ENCODE measurements at places on chromosomes 6 and 20.

DNA sequence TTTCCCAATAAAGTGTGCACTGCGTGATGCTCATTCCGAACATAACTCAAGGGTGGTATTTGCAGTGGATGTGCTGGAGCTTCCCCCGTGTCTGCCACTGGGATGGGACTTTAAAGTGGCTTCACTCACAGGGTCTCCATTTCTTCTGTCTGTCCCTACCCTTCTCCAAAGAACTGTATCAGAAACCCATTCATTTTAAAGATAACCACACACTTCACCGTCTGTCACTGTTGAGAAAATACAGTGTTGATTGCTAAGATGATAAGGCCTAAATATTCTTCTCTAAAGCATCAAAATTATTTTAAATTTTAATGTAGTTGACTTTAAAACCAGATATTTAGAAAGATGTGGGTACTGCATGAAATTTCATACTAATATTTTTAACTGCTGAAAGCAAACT, 161.4 kb downstream of the TMEM242 start:
- DNase-seq, result no peak

DNA sequence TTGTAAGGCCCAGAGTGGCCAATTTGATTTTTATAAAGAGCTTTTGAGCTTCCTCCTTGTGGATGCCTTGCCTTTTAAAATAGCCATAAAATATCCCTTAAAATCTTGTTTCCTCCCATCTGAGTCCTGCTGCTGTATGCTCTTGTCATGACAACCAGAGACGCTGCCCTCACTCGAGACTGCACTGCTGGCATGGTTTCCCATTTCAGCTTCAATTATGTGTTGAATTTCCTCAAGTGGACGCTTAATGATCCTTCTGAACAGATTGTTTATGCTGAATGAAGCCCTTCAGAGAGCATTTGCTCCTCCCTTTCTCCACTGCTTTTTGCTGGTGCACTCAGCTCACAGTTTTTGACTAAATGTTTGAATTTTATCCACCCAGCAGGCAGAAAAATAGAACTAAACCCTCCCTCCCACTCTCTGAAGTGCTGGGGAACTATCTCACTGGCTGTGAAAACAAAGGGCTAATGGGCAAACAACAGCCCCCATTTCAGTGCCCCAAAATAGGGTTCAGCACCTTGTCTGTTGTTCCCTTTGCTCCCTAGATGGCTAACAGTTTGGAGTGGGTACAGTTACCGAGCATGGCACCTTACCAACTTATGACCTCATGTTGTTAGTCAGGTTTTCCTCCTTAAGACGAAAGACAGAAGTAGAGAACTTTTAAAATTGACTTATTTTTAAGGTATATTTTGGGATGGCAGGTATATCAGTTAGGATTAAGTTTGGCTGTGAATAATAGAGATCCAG, 45.5 kb upstream of the RNF8 start:
- no peak for DNase-seq

DNA sequence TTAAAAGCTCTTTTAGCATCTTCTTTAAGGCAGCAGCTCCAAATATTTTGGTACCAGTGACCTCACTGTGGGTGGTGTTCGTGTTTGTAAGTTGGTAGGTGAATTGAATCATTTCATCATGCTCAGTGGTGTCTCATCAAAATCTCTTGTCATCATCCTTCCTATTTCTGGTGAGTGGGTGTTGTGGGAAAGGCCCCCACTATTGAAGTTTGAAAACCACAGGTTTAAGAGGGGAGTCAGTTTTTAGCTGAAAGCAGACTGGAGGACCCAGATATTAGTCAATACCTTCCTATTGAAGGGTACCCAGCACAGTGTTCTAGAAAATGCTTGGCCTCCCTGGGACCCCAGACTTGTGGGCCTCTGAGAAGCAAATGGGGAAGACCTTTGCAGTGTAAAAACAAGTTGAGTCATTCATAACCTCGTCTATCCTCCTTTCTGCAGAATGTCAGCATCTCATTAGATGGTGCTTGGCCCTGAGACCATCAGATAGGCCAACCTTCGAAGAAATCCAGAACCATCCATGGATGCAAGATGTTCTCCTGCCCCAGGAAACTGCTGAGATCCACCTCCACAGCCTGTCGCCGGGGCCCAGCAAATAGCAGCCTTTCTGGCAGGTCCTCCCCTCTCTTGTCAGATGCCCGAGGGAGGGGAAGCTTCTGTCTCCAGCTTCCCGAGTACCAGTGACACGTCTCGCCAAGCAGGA, 3.7 kb downstream of the PIM1 start:
- DNase-seq, result no peak

GRCh38 chr6:138416206-138416605, 12.2 kb downstream of the HEBP2 start:
- no peak for DNase-seq

DNA sequence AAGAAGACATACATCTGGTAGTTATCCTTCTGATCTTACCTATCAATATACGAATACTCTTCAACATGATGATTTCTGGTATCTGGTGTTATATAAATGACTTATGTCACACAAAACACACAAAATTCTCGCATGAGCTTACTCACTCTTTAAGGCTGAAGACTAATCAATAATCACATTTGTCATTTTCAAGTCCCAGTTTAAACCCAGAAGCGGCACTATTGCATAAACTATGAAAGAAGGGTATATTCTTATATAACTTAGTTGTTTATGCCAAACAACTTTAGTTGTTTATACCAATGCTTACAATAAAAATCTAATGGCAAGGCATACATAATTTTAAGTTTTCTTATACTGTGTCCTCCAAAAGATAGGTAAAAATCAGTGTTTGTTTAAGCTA, 293.1 kb downstream of the GRIK2 start:
- no peak for DNase-seq

DNA sequence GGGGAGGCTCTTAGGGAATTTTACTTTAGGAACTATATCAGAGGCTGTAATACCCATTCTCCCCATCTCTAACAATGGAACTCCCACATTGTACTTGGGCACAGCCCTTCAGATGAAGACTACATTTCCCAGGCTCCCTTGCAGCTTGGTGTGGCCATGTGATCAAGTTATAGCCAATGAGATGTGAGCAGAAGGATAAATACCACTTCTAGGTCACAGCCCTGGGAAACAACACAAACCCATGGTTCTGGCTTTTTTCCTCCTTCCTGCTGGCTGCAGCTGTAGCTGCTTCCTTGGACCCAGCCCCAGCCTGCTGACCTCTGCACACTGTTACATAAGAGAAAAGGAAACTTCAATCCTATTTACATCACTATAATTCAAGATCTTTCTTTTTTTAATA, 445.9 kb upstream of the JARID2 start:
- DNase-seq, result no peak

Data from anterior cingulate cortex (tissue), 58 donors.